ENCODE measurements at places on chromosomes 16 and 17.

DNA sequence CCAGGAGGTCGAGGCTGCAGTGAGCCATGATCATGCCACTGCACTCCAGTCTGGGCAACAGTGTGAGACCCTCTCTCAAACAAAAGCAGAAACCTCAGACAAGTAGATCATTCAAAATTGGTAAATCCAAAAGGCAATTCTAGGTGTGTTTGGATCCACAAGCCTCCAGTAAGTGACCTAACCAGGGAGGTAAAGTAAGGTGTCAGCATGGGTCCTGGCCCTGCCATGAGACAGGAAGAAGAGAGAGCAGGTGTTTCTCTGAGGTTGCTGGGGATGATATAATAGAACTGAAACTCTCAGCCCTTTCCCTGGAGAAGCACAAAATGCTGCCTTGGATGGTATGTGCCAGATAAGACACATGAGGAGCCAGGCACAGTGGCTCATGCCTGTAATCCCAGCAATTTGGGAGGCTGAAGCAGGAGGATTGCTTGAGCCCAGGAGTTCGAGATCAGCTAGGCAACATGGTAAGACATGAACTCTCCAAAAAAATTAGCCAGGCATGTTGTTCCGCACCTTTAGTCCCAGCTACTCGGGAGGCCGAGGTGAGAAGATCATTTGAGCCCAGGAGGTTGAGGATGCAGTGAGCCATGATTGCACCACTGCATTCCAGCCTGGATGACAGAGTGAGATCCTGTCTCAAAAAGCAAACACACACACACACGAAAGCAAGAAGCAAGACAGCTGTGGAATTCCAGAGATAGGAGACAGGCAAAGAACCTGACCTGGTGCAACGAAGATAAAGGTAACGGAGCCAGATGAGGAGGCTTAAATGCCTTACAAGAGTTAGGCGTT lies 6.5 kb downstream of the TM4SF5 start:
- no peak for DNase-seq

- DNase-seq = no peak
These were observed 11.0 kb downstream of the GPRC5C start for GRCh38 chr17:74442670-74443515.

DNA sequence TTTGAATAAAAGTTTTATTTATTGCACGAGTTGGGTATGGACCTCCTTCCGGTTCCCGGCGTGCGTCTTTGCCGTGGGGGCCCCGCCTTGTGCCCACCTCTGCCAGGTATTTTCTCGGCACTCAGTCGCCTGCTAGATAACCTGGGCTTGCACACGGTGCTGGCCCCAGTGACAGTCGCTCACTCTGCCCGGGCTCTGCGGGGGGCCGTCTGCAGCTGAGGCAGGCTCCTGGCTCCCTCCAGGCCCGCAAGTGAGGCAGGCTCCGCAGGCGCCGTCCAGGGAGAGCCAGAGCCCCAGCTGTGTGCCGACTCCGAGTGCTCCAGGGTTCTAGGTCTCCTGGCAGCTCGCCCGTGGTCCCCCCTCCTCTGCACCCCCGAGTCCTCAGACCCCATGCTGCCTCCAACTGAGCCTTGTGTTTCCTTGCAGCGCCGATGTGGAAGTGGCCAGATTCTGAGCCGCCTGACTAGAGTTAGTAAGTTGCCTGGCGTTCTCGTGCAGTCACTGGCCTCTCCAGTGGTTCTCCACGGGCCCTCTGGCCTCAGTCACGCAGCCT lies 54.7 kb upstream of the PVALEF start:
- no peak for DNase-seq

DNA sequence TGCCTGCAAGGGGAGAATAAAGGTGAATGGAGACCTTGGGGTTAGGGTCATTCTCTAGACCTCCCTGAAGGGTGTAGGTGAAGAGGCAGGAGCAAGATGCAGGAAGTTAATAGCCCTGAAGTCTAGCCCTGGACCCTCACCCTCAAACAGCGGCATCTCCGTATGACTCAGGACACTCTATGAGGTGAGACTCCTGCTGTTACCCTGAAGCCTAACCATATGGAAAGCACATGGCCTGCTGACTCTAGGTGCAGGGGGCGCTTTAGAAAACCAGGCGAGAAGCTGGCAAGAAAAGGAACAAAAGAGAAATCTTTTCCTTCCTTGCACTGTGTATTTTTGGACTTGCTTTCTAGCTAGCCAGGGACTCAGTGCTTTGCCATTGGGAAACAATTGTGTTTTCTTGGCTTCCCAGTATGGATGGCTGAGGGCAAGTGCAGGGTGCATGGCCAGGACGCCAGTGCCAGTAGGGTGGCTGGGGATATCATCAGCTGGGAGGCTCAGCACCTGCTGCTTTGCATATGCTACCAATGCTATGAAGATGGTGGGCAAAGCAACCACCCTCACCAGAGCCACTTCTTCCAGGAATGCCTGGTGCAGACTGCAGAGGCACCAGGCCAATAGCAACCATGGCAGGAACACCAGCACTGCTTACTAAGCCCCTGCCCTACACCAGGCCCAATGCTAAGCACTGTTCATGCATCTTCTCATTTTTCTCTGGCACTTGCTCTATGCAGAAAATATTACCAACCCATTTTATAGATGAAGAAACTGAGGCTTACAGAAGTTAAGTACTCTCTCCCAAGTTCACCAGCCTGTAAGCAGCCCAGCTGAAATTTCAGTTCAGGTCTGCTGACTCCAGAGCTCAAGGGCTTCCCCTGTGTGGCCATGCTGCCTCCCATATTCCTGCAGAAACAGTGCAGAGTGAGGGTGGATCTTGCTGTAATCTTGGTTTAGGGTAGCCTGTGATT lies 425.1 kb downstream of the SLC39A11 start:
- DNase-seq = no peak

DNA sequence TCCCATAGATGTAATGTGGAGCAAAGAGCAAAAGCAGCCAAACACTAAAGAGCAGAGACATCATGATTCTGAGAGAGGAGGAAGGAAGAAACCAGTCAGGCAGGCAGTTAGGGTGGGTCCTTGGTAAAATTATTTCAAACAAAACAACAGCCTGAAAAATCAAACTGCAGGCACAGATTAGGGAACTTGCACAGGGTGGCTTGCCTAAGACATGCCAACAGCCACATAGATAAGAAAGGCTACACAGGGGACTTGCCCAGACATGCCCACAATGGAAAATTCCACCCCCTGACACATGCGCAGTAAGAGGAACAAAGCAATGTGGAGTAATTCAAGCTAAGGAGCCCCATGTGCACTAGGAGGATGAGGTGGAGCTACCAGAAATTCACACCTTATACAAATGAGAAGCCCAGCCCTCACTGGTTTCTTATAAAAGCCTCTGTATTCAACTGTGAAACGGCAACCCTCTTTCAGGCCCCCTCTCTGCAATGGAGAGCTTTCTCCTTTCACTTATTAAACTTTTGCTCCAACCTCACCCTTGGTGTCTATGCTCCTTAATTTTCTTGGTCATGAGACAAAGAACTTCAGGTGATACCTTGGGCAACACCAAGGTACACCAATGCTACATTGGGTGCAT lies 7.3 kb upstream of the GAS7 start:
- no peak for DNase-seq

DNA sequence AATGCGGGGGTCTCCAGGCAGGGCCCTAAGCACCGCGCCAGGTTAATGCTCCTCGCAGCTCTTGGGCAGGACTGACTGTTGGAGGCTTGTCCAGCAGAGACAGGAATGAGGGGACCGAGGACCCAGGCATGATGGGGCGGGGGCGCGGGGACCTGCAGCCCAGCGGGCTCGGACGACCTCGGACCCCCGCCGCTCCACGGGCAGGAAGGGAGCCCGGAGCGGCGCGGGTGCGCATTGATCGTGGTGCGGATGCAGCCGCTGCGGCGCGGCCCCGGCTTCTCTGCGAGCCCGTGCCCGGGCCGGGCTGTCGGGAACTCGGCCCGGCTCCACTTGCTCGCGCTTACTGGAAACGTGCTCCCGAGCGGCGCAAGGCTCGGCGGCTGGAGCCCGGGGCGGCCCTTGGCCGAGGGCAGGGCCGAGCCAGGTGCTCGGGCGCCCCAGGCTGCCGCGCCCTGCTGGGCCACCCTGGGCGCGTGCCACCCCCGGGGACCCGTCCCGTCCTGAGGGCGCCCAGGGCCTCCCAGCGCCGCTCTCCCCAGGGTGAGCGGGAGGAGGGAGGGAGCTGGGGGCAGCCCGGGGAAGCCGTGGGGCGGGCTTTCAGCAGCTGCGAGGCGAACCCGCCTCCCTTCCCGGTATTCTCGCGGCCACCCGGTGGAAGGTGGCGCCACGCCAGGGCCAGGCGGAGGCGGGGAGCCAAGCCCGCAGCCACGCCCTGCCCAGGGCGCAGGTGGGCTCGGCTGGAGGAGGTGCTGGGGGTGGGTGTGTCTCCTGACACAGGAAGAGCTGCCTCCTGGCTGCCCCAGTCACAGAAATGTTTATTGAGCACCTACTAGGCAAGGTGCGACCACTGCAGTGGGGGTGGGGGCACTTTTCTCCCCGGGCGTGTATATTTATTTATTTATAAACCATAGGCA lies 45.9 kb downstream of the SOCS3 start:
- DNase-seq = no peak

- no peak for DNase-seq
These were observed 2.7 kb upstream of the SLC6A2 start for GRCh38 chr16:55653106-55653505.

GRCh38 chr17:40577611-40578065 lies 12.4 kb upstream of the CCR7 start:
- no peak for DNase-seq

DNA sequence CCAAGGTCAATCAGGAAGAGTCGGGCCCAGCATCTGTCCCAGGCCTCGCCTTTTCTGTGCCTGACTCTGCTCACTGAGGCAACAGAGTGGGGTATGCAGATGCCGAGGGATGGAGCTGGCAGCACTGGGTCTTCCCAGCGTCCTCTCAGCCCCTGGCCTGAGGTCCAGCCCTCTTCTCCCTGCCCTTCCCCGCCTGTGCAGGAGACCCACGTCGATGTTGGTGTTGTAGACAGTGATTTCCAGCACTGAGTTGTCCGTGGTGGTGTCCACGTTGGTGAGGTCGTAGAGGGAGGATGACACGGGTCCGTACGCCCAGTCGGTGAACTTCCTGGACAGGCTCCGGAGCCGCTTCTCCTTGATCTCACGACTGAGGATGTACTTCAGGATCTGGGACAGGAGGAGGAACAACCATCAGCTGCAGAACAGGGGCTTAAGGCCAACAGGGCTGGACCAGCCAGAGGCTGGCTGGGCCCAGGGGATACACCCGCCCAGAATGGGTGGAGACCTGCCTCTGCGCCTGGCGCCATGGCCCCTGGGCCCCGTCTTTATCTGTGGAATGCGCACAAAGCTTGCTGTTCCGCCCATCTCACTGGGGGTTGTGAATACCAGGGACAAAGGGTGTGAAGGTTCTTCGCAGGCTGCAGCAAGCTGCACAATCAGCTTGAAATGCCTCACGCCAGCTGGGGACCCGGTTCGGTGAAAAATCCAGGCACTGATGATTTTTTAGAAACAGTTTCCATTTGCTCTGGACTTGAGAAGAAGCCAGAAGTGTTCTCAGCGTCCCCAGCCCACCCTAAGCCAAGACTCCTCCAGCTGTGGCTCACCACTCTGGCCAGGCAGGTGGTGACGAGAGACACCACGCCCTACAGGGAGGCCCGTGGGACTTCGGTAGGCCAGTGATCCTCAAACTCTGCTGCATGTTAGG lies 27.5 kb downstream of the TRPV3 start:
- no peak for DNase-seq

- no peak for DNase-seq
These were observed 217.1 kb downstream of the KATNIP start for GRCh38 chr16:27767081-27767480.

- no peak for DNase-seq
These were observed 194.1 kb upstream of the GSE1 start for GRCh38 chr16:85418978-85419491.

GRCh38 chr16:1054660-1055556 lies 17.6 kb upstream of the SSTR5 start:
- DNase-seq = no peak

GRCh38 chr16:81836279-81837054 lies 57.4 kb downstream of the PLCG2 start:
- DNase-seq = no peak

DNA sequence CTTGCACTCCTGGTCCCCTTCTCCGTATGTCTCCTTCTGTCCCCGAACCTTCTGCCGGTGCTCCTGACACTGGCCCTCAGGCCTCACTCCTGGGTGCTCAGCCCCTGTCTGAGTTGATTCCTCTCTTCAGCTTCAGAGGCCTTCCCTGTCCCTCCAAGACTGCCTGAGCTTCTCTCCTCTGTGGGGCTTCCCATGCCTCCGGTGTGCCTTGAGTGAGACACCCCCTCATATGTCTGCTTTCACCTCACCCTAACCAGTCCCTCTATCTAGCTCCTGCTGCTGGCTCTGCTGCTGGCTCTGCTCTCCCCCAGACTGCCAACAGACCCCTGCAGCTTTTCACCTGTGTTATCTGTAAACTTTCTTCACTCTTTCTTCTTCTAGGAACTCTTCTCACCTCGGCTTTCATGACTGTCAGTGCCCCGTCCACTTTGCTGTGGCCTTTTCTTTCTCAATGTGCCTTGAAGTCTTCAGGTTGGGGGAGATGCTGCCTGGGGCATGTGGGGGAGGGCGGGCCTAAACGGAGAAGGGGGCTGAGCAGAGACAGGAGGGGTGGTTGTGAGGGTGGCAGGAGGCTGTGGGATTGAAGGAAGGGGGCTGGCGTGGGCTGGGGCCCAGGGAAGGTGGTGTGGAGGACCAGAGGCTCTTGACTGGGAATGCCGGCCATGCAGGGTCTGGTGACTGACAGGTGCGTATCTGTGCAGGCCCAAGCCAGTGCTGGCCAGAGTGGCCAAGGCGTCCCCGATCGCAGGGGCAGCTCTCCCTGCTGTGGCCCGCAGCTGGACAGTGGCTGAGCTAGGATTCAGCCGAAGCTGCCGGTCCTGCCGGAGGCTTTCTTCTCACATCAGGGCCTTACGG lies 81.3 kb downstream of the METRNL start:
- no peak for DNase-seq

- DNase-seq = no peak
These were observed 44.4 kb downstream of the HAPSTR1 start for GRCh38 chr16:9135797-9136196.

GRCh38 chr17:66620528-66620927 lies 214.4 kb upstream of the CACNG5 start:
- DNase-seq = no peak

- no peak for DNase-seq
These were observed 132.5 kb upstream of the PLCG2 start for GRCh38 chr16:81646561-81646960.

GRCh38 chr17:29031488-29031887 lies 11.5 kb upstream of the PIPOX start:
- no peak for DNase-seq

- no peak for DNase-seq
These were observed 95.2 kb upstream of the AXIN2 start for GRCh38 chr17:65656390-65657250.

All from activated T-helper 1 cell treated with anti-CD3 and anti-CD28 coated beads, Interleukin-2, amount 50 U/mL, for 16 hours (primary cell).